ENCODE measurements at places on chromosomes 13 and 19.
A peak's percentile ranks its signal among the peaks of the same experiment; 100 is the strongest.

- no peak for DNase-seq
Measured at GRCh38 chr13:40316301-40316700, 350.1 kb downstream of the FOXO1 start.

GRCh38 chr19:34733266-34733745 is 737 bp upstream of the ZNF181 start:
- DNase-seq, result no peak

- no peak for DNase-seq
Measured at GRCh38 chr19:35296644-35297514, 4.9 kb downstream of the MAG start.

- no peak for DNase-seq
Measured at GRCh38 chr19:38262585-38263268, 1.6 kb upstream of the SPINT2 start.

- DNase-seq, result no peak
Measured at GRCh38 chr13:28638756-28639155, 20.2 kb upstream of the POMP start.

DNA sequence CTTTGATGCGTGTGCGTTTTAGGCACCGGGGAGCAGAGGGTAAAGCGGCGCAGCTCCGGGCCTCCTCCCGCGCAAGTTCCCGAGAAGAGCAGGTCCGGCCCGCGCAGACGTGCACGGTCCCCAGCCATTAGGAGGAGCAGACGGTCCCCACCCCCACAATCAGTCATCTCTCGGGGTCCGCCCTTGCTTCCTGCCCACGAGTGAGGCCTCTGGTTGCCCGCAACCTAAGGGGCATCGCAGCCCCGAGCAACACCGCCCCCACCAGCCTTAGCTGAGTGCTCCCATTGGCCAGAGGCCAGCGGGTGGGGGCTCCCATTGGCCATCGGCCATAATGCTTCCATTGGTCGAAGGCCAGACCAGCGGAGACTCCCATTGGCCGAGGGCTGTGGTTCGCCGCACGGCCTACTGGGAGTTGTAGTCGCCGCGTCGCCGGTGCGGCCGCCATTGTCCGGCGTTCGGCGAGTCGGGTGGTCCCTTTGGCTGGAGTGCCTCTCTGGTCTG is at the start of gene ZNF8:
ZNF8 (plus strand) TSS at position 415 of the 501 bp plus-strand sequence. CDS start 127 bp downstream, outside the sequence.
- DNase-seq, result peak; percentile 97

GRCh38 chr13:36438594-36439483 is 6.5 kb downstream of the CCNA1 start:
- DNase-seq, result no peak

GRCh38 chr19:49592486-49593232 is 1.7 kb downstream of the PRR12 start:
- DNase-seq, result no peak

GRCh38 chr13:52760077-52760476 is 20.5 kb upstream of the CNMD start:
- no peak for DNase-seq

DNA sequence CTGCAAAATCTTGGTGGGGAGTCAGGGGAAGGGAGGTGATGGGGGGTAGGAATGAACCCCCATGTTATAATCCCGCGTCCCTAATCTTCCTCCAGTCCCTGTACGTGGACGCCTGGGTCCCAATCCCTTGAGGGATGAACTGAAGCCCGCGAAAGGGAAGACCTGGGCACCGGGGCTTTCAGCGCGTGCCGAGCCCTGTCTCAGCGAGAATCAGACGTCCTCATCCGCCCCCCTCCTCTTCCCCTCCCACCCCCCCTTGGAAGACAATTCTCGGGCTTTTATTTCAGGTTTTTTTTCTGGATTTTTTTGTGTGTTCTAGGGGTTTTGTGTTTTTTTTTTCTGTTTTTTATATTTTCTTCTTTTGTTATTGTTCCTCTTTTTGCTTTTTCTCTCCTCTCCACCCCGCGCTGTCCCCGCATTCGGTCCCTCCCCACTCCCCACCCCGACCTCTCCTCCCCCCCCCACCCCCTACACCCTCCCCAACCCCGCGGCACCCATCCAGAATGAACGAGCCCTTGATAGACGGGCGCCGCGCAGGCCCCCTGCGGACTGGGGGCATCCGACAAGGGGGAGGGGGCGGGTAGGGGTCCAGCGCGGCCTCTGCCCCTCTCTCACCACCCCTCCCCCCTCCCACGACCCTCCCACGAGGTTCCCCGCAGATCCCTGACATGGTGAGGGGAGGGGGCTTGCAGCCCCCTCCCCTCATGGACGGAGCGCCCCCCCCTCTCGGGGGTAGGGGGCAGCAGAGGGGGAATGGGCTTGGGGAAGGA is 10.3 kb downstream of the C19orf81 start:
- no peak for DNase-seq

DNA sequence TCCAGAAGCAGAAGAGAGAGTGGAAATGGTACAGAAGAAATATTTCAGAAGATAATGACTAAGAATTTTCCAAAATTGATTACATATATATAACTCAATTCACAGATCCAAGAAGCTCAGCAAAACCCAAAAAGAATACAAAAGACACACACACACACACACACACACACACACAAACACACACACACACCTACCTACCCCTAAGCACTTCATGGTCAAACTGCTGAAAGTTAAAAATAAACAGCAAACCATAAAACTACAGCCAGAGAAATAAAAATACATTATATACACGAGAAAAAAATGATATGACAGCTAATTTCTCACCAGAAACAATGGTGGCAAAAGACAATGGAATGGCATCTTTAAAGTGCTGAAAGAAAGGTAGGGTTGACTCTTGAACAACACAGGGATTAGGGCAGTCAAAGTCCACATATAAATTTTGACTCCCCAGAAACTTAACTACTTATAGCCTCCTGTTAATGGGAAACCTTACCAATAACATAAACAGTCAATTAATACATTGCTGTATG is 49.2 kb downstream of the DIAPH3 start:
- DNase-seq, result no peak

DNA sequence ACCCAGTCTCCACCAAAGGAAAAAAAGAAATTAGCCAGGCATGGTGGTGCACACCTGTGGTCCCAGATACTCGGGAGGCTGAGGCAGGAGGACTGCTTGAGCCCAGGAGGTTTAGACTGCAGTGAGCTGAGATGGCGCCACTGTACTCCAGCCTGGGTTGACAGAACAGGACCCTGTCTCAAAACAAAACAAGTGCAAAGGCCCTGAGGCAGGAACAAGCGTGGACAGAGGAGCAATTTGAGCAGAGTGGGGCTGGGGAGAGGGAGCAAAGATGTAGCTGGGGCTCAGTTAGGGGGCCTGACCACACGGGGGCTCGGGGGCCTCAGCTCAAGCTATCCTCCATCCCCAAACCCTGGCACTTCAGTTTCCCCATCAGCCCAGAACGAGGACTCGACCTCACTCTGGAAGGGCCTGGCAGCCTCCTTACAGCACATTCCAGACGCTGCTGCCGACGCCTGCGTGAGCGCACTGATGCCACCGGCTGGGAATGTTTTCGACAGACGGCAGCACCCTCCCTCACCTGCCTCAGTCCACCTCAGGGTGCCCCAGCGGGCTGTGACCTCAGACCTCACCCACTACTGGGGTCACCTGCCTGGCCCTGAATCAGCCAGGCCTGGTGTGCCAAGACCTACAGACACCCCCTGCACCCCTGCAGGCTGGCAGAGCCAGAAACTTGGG is 1.8 kb upstream of the POLRMT start:
- no peak for DNase-seq

- no peak for DNase-seq
Measured at GRCh38 chr13:90415902-90416301, 931.6 kb upstream of the MIR17HG start.

GRCh38 chr19:38173291-38174041 is 50.6 kb downstream of the DPF1 start:
- no peak for DNase-seq

DNA sequence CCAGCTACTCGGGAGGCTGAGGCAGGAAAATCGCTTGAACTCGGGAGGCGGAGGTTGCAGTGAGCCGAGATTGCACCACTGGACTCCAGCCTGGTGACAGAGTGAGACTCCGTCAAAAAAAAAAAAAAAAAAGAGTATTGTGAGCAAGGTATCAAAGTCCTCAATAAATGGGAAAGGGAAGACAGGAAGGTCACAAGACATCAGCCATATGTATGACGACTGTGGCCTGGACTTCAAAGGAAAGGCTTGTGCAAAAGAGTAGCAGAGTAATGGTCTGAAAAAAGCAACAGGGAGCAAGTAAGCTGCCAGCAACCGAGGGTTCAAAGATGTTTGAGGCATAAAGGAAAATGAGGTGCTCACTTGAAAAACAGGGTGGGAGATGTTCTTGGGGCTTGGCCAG is 116.0 kb upstream of the WASF3 start:
- DNase-seq, result no peak

GRCh38 chr13:99983499-99984401 is 2.2 kb downstream of the ZIC2 start:
- DNase-seq, result no peak

DNA sequence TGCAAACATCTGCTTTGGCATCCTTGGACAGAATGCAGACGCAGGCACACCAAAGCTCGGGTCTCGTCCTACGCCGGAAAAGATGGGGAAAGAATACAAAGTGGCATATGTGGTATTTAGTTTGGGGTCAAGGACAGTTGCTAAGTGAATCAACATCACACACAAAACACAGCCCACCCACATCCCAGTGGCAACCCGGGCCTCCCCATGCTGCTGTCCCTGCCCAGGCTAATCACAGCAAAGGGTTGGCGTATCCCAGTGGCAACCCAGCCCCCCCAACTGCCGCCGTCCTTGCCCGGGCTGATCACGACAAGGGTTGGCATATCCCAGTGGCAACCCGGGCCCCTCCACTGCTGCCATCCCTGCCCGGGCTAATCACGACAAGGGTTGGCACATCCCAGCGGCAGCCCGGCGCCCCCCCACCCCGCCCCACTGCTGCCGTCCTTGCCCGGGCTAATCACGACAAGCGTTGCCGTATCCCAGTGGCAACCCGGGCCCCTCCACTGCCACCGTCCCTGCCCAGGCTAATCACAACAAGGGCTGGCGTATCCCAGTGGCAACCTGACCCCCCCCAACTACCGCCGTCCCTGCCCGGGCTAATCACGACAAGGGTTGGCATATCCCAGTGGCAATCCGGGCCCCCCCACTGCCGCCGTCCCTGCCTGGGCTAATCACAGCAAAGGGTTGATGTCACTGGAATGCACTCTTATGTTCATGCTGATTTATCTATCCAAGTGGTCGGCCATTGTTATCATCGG is 167.8 kb upstream of the SOX1 start:
- no peak for DNase-seq

- no peak for DNase-seq
Measured at GRCh38 chr13:41916173-41916954, 44.5 kb downstream of the VWA8 start.

- DNase-seq, result no peak
Measured at GRCh38 chr13:110410936-110411687, 104.0 kb downstream of the COL4A2 start.

- peak; percentile 13 for DNase-seq
Measured at GRCh38 chr13:48975101-48975855, 434 bp upstream of the FNDC3A start.

- DNase-seq, result no peak
Measured at GRCh38 chr13:23771956-23772355, 117.2 kb downstream of the MIPEP start.

- no peak for DNase-seq
Measured at GRCh38 chr19:35115177-35115951, at the start of gene FXYD3. TSS of gene FXYD3 (plus strand) at chr19:35115823. CDS start at chr19:35119377, 3,554 bp downstream.

GRCh38 chr13:30751183-30751933 is 16.0 kb downstream of the ALOX5AP start:
- no peak for DNase-seq

GRCh38 chr13:74784959-74785358 is 650.8 kb upstream of the KLF12 start:
- no peak for DNase-seq

DNA sequence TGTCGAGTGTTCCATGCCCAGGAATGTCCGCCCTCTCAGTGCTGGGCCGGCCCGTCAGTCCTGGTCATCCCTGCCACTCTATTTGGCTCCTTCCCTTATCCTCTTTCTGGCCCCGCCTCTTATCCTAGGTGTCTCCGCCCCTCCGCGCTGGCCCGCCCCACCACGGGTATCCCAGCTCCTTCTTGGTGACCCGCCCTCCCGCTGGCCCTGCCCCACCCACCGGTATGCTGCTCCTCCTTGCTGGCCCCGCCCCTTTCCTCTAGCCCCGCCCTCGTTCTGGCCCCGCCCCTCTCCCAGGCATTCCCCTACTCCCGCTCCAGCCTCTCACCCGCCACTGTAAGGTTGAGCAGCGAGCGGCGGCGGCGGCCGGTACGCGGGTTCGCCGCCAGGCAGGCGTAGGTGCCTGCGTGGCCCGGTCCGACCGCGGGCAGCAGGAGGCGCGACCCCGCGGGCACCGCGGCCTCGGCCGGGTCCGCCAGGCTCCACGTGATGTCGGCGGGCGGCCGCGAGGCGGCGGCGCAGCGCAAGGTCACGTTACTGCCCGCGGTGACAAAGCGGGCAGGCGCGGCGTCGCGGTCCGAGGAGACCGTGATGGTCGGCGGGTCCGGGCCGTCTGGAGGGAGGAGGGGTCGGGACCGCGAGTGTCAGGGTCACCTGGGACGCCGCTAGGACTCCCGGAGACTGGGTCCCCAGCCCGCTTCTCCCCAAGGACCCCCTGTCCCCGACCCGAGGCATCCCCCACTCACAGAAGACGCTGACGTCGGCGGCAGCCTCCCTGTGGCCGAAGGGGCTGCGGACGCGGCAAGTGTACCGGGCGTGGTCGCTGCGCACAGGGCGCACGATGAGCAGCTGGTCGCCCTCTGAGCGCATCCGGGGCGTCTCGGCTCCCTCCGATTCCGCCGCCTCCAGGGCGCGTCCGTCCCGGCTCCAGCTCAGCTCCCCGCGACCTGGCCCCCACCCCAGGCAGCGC is 2.0 kb downstream of the VSIG10L start:
- peak; percentile 82 for DNase-seq

Data from activated CD8-positive, alpha-beta memory T cell treated with anti-CD3 and anti-CD28 coated beads for 4 hours (primary cell).